Left lobe of liver (tissue), 2 donors: ENCODE measurements at places on chromosomes 12 and 14. TPM values are rescaled to one million over a fixed set of nuclear protein-coding genes. Genes with fewer than 3 reads are reported as not detected.

The CLEC4C gene
- total RNA-seq: not detected

- no peak for DNase-seq
These were observed 91.7 kb upstream of the MAX start for GRCh38 chr14:65193916-65194590.

DNA sequence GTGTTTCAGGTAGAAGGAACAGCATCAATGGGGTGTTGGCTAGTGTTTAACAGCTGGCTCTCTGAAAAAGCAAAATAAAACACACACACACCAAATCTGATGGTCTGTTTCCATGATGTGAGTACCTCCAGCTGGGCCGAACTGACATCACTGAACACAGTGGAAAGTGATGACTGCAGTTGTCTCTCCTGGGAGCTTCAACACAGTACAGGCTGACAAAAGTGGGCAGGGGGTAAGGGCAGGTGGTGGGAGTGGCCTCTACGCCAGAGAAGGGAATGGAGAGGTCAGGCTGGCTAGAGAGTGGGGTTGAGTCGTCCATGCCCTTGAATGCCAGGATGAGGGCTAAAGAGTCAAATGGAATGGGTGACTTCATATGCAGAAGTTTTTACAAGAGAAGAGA lies 8.0 kb upstream of the HNF1A start:
- DNase-seq: no peak

The ALX1 gene
- total RNA-seq: not detected

The RPL6 gene
- total RNA-seq: 449 TPM

DNA sequence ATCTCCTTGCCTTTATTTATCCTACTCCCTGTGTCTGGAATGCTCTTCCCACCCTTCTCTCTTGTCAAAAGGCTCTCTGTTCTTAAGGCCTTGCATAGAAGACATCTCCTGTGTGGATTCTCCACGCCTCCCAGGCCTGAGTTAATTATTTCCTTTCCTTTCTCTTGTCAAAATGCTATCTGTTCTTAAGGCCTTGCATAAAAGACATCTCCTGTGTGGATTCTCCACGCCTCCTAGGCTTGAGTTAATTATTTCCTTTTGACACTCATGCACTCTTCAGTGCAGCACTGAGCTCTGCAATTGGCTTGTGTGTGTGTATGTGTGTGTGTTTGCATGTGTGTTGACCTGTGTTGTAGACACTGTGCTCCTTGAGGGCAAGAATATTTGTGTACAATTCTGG lies 52.1 kb upstream of the DCD start:
- no peak for DNase-seq
